ENCODE measurements at places on chromosomes 12 and 14.

- DNase-seq: no peak
These were observed 123.7 kb downstream of the DAD1 start for GRCh38 chr14:22465201-22465840.

DNA sequence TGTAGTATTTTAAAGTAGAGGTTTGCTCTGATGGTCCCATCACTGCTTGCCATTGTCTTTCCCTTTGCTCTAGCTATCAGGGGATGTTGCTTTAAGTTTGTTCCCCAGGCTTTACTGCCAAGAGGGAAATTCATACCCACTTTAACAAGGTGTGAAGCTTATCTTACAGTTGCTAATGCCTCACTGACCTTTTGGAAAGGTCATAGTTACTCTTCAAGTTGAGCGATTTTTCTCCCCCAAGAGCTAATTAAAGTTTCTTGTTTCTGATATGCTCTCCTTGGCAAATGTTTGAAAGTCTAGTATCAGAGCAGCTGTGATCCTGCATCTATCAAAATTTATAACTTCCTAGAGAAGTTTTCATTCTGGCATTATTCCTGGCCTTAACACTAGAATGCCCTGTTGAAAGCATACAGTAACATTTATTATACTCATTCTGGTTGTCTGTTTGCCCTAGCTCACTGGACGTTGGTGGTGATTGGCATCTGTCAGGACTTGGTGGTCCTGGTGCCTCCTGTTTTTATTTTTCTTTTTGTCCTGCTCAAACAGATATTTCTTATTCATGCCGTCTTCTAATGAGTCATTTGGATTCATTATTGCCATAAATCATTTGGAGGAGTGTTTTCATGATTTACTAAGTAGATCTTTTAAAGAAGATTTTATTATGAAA, 8.1 kb downstream of the ATP2A2 start:
- DNase-seq: no peak

DNA sequence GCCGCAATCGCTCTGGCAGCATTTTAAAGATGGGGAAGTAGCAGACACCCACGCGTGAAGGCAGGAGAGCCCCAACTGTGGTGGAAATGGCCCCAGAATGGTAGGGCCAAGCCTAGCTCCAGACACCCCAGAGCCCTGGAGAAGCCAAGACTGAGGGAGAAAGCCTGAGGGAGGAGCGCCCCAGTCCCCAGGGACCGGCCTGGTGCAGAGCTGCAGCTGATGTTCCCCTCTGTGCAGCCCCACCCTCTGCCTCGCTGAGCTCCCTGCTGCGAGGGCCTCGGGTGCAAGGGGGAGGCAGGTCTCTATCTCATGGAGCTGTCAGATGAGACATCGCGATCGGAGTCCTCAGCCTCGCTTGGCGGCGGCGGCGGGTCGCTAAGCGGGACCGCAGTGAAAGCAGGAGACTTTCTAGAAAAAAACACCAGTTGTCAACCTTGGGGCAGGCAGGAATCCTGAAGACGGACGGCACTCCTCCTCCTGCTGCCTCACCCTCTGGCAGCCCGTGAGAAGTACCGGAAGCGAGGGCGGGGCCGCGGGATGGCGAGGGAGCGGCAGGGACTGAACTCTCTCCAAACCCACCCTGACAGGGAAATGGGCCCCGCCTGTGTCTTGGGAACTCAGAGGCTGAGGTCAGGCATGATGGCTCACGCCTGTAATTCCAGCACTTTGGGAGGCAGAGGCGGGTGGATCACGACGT, 6.0 kb downstream of the GAPDH start:
- DNase-seq: no peak

DNA sequence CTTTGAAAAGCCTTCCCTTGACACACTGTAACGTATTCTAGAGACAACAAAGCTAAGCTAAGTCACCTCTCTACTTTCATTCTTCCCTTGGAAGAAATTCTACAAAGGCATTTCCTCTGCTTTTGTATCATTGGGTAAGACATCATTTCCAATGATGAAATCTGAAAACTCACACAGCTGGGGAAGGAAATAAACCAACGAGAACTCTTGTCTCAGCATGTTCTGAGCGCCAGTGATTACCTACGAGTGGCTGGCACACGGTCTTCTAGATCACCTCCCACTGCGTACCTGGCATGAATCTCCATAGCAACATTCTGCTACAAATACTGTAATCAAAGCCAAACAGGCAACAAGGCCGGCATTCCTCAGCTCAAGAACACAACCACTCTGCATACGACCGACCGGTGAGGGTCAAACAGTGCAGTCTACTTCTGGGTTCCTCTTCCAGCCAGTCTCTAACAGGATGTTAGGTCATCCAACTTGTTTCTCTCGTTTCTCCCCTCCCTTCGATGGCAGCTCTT, 7.6 kb downstream of the VPS37B start:
- DNase-seq: no peak

GRCh38 chr12:9032202-9032964, 43.0 kb downstream of the KLRG1 start:
- no peak for DNase-seq

- no peak for DNase-seq
These were observed 482 bp downstream of the TMEM30B start for GRCh38 chr14:61280526-61281185.

DNA sequence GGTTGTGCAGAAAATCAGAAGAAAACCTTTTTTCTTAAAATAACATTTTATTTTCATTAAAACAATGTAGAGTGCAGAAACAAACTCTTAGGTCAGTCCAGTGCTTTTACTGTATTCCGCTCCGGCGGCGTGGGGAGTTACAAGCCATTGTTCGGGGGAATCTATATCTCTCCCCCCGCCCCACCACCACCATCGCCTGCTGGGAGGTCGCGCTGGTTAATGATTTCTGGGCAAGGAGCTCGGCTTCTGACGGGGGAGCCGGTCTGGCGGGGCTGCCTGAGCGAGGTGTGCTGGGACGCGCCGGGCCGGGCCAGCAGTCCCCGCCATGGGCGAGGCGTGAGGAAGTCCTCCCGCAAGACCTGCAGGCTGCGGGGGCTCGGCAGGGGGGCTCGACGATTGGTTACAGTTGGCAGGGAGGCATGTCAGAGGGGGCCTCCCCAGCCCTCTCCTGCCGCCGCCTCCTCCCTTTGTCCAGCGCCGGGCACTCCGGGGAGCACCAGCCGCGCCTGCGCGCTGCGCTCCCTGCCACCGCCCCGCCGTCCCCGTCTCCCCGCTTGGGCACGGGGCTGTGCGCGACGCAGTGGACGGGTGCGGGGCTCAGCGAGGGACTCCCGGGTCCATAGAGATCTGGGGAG, 1.0 kb upstream of the DUSP6 start:
- DNase-seq: peak; percentile 65

GRCh38 chr14:64723691-64724577, 19.7 kb downstream of the PLEKHG3 start:
- DNase-seq: peak; percentile 76

DNA sequence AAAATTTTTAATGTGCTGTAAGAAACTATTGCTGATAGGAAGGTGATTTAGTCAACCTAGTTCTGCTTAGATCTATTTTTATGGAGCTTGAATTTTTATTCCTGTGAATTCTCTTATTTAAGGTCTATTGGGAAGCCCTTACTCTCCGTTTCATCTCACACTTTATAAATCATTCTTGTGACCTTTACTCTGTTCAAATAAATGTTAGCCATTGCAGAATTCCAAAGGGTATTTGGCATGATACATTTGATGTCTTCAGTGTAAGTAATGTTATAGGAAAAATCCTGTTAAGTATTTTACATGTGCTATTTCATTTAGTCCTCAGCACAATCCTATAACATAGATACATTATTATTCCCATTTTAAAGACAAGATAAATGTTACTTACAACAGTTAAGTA, 12.5 kb downstream of the PTPRQ start:
- no peak for DNase-seq
